Renal cortical epithelial cell (primary cell): ENCODE measurements at places on chromosomes 3 and 15.

DNA sequence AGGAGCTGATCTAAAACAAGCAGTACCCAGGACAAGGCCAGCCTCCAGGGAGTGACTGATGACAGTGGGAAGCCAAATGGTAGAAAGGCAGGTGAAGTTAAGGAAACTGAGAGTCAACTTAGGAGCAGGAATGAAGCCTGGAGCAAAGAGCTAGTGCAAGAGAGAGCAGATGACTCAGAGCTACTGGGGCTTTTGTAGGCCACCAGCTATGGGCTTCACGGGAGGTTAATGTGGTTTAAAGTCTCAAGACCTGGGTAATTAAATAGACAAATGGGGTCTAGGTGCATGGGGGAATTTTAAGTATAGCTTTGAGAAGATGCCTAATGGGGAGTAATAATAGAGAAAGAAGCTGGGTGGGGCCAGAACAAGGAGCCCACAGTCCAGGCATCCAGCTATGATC lies 3.1 kb downstream of the CD86 start:
- DNase-seq: peak; percentile 30

DNA sequence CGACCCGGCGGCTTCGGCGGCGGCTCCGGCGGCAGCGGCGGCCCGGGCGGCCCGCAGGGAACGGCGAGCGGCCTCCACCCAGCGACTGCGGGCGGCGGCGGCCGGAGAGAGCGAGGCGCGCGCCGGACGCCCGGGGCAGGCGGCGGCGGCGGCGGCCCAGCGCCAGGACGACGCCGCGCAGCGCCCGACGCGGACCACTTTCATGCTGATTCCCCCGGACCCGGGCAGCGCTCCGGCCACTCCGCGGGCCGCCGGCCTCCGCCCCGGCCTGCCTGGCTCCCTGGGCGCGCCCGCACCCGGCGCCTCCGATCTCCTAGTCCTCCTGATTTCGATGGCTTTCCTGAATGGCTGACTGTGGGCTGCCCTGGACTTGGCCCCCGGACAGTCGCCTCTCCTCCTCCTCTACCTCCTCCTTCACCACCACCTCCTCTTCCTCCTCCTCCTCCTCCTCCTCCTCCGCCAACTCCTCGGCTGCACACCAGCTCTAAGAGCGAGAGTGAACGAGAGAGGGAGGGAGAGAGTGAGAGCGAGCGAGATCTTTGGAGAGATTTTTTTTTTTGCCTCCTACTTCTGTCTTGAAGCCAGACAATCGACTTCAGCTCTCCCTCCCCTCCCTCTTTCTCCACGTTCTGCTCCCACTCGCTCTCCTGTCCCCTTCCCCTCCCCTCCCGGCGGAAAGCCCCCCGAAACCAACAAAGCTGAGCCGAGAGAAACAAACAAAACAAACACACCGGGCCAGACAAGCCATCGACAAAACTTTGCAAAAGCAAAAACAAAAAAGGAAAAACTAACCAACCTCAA lies 844 bp downstream of the NR2F2 start:
- DNase-seq: no peak

DNA sequence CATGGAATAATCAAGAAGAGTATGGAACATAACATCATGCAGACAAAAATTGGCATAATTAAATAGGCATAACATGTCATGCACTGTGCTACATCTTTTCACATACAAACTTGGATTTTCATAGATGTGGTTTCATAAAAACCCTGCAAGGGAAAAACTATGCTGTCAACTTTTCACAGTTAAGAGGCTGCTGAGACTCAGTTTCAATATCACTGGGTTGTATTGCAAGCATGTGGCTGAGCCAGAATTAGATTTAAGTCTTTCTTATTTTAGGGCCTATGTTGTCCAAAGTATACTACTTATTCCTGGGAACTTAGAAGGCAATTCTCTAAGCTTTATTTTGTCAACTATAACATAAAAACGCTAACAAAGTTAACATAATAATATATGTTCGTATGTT lies 70.7 kb upstream of the LSAMP start:
- no peak for DNase-seq

DNA sequence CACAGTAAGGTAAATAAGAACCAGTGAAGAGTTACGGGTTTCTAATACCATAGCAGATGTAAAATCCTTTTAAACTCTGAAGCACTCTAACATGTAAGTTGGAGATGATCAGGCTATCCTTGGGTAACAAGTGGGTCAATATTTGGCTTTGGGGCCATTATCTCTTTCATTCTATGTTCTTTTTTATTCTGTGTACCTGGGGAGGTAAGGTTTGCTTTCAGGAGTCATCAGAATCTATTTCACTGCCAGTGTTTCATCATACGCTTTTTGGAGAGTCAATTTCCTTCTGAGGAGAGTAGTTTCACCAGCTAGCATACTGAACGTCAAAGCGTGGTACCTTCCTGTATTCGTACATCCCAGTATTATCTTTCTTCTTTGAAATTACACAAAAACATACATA lies 166.5 kb downstream of the GMNC start:
- DNase-seq: no peak

DNA sequence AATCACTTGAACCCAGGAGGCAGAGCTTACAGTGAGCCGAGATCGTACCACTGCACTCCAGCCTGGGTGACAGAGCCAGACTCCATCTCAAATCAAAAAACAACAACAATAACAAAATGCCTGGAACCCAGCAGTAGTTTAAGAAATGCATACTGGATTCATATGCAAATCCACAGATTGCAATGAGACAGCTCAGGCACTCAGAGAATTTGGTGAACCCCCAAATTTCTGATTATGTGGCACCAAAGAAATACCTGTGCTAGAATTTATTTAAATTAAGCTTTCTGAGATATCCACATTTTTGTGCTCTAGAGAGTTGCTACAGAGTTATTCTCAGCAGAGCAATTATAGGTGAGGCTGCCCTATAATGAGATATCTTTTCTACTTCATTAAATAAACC lies 29.7 kb downstream of the SPATA16 start:
- DNase-seq: no peak

- no peak for DNase-seq
Observed at GRCh38 chr3:30551927-30552326, 54.5 kb upstream of the TGFBR2 start.

GRCh38 chr15:43187544-43188155 lies 2.4 kb downstream of the CCNDBP1 start:
- DNase-seq: peak; percentile 86

- peak; percentile 53 for DNase-seq
Observed at GRCh38 chr3:107660306-107660976, 137.7 kb downstream of the BBX start.

DNA sequence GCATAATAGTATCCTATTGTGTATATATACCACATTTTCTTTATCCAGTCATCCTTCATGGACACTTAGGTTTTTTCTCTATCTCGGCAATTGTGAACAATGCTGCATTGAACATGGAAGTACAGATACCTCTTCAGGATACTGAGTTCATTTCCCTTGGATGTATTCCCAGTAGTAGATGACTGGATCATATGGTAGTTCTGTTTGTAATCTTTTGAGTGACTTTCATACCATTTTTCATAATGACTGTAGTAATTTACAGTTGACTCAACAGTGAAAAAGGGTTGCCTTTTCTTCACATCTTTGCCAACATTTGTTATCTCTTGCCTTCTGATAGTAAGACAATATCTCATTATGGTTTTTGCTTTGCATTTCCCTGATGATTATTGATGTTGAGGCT lies 21.8 kb downstream of the MYH15 start:
- DNase-seq: no peak

DNA sequence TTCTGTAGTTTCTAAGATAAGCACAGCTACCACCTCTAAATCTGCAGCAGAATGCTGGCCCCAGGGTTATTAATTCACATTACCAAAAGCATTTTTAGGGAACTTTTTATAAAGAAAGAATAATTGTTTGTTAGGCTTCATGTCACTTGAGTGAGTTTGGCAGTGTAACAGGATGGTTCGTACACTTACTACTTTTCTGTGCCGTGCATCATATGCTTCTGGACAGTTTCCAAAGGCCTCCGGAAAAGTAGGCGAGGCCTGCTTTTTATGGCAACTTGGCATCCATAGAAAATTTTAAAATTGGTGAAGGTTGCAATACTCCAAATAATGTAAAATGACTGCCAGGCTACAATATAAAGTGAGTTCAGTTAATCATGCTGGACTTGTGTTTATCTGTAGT lies 30.0 kb downstream of the NIPA2 start:
- no peak for DNase-seq

DNA sequence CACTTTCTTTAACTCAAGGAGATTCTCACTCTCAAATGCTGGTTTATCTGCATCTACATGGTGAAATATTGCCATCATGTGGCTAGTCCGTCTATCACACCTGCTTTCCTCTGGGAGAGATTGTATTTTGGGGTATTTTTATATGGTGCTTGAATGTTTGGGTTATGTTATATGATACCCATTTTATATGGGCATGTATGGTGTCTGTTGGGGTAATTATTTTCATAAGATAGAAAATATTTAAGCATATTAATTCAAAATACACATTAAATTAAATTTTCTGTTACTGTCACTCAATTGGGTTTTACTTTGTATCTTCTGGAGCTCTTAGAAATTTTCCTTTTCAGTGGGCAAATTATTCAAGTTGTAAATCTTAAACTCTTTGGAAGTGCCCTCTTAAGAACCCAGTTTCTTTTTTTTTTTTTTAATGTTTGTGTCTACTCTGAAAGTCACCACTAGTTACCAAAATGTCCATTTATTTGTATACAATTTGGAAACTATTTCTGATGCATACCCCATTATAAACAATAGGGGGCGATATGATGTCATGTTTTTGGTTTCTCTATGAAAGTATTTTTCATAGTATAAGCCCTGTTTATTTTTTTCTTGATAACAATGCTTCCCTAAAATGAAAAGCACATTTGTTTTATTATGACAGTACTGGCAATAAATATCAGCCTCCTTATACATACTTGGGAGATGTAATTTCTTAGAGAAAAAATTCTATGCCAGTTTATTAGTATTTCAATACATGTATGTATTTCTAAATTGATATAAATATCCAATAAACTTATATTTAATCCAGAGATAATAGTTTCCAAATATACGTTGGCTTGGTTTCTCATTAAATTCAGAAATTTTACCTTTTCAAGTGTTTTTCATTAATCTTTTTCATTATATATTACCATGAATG lies 36.1 kb upstream of the PLSCR5 start:
- DNase-seq: peak; percentile 51

DNA sequence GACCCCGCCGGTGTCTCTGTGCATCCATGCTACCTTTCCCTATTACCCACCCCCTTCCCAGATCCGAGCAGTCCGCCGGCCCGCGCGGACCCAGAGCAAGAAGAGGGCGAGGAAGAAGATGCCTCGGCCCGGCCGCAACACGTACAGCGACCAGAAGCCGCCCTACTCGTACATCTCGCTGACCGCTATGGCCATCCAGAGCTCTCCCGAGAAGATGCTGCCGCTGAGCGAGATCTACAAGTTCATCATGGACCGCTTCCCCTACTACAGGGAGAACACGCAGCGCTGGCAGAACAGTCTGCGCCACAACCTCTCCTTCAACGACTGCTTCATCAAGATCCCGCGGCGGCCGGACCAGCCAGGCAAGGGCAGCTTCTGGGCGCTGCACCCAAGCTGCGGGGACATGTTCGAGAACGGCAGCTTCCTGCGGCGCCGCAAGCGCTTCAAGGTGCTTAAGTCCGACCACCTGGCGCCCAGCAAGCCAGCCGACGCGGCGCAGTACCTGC lies 788 bp downstream of the FOXB1 start:
- DNase-seq: no peak

GRCh38 chr3:59737241-59737640 lies 687.4 kb upstream of the CFAP20DC start:
- peak; percentile 24 for DNase-seq
